ENCODE measurements at places on chromosomes 16 and 17.

- DNase-seq, result no peak
These were observed 30.2 kb downstream of the CACNG5 start for GRCh38 chr17:66865151-66865550.

GRCh38 chr17:69457603-69458002 is 43.1 kb downstream of the MAP2K6 start:
- no peak for DNase-seq

DNA sequence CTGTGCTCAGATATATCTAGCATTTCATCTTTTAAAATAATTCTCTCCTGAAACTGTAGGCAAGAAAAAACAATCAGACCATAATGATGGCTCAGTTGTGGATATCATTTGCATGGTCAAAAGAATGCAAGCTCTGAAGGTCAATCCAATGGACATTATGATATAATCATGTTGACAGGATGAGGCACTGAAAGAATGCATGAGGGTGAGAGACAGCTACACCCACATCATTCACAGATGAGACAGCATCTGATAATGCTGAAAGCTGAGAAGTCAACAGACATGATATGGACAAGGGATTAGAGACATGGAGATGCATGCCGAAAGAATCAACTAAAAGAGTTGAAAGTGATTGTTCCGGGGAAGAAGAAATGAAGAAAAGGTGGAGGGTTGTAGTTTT is 346.4 kb upstream of the CDH5 start:
- no peak for DNase-seq

- DNase-seq, result no peak
These were observed 4.8 kb upstream of the SHISA9 start for GRCh38 chr16:12896562-12896961.

DNA sequence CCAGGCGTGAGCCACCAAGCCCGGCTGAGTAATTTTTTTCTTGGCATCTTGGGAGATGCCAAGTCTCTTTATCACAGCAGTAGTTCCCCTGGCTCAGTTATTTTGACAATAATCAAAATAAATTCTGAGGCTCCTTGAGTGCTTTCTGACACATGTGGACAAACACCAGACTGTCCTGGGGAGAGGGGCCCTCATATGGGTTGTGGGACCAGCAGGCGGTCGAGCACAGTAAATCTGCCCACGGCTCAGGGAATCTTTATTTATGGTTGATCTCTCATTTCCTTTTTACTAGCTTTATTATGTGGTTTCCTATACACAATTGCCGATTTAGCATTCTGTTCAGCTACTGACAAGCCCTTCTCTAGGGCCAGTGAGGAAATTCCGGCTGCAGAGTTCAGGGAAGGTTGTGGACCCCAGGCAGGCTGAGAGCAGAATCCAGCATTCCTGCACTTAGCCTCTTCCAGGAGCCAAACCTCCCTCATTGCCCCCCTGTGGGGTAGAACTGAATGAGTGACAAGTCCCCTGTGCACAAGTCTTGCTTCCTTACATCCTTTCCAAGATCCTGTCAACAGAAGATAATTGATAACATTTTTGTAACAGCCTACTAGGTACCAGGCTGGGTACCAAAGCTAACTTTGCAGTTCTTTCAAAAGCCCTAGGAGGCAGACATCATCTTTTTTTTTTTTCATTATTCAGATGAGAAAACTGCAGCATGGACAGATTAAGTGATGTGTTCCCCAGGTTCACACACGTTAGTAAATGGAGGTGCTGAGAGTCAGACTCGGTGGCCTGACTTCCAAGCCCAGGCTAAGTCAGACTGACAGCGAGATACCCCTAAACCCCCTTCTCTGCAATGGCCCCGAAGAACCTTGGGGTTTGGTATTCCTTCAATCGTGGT is 40.2 kb downstream of the HS3ST3B1 start:
- DNase-seq, result no peak

DNA sequence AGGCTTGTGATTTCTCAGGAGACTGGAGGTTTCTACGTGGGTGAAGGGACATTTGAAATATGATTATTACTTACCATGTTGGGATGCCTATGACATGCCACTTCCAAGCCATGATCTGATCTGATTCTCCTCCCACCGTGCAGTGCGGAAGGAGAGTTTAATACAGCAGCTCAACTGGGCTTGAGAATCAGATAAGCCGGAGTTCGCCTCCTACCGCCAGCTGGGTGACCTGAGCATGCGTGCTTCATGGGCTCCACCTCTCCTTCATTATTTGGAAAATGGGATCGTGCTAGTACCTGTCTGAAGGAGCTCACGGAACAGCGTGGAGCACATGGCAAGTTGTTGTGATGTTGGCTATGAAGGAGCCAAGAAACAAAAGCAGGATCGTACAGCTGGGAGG is 12.4 kb upstream of the TIMP2 start:
- DNase-seq, result no peak

DNA sequence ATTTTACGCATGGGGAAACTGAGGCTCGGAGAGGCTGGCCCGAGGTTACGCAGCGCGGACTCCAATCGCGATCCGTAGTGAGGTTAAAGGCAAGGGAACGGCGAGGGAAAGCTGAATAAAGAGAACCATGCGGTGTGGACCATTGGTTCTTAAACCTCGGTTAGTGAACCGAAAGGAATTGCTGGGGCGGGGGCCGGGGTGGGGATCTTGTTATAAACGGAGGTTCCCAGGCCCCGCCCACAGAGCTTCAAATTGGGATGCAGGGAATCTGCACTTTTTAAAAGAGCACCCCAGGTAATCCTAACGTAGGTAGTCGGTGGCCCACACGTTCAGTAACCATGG is 524 bp downstream of the IQCK start:
- no peak for DNase-seq

DNA sequence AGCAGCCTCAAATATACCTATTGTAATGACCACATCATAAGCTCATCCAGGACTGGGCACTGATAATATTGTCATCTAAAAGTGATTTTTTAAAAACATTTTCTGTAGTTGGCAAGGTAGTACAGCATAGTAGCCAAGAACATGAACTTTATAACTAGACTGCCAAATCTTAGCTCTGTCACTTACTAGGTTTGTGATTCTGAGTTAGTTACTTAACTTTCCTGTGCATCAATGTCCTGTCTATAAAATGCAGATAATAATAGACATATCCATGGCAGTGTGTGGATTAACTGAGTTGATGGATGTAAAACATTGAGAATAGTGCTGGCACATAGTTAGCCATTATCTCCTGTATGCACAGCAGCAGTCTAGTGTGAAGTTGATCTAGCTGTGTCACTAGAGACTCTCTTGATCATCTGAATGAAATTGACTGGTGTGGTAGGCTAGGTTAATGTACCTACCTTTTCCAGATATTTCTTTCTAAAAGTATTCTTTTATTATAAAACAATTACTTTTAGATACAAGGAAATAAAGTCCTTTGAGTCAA is 101.5 kb downstream of the STXBP4 start:
- no peak for DNase-seq

GRCh38 chr16:66370786-66371684 is 4.5 kb downstream of the CDH5 start:
- no peak for DNase-seq

DNA sequence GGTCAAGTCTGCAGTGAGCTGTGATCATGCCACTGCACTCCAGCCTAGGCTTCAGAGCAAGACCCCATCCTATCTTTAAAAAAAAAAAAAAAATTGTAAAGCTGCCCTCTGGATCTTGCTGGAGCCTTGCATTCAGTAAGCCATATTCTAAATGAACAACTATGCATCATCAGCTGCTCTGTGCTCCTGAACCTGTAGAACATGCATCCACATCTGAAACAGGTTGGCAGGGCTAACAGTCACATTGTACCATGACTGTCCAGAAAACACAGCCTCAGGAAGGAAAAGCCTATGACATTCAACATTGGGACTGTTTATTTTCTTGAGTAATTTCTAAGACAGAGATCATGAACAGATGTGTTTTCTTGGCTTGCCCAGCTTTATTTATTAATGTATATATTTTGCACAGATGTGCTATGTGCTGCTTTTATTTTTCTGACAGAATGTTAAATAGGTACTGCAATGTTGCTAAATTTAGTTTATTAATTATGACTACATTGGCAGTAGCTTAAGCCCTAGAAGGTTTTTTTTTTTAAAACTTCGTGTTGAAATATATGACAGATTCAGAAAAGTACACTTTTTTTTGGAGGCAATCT is 19.8 kb downstream of the ACSF2 start:
- no peak for DNase-seq

DNA sequence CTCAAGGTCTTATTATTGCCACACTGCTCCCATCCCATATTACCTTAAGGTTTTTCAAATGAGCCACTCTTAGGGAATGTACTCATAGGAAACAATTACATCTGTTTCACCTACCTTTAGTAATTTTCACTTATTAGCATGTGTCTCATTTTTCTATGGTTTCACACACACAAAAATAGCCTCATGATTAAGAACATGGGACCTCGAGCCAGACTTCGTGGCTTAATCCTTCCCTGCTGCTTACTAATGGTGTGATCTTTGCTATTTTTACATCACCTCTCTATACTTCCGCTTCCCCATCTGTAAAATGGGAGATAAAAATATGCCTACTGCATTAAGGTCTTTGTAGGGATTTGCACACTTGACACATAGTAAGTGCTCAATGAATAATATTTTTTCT is 38.5 kb downstream of the OTOA start:
- no peak for DNase-seq

- DNase-seq, result no peak
These were observed 214.0 kb downstream of the NTN1 start for GRCh38 chr17:9235346-9235745.

GRCh38 chr16:85072947-85073346 is 39.3 kb downstream of the CIBAR2 start:
- DNase-seq, result no peak

- no peak for DNase-seq
These were observed 208.5 kb downstream of the WWOX start for GRCh38 chr16:78307824-78308528.

GRCh38 chr16:62970851-62971250 is 934.6 kb upstream of the CDH8 start:
- no peak for DNase-seq

DNA sequence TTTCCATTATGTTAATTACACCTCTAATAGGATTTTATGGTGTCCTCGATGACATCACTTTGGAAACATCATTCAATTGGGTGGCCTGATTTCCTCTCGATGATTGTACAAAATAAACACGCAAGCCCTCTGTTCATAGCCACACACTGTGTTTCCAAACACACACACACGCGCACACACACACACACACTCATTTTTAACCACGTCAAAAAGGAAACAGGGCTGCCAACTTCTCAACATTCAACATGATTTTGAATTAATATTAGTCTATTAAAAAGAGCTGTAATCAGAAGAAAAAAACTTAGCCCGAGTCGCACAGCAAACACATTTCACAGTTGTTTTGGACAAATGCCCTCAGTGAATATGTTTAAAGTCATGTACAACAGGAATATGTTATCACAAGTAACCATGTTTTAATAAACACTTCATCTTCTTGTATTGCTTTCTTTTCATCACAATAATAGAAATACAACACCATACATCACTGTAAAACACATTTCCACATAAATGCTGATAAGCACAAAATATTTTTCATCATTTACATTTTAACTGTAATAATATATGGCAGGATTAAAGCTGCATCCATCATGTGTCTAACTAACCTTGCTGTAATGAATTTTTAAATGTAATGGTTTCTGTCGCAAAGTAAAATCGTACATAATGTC is 219.1 kb upstream of the IRX3 start:
- no peak for DNase-seq

GRCh38 chr17:72390675-72391508 is 270.1 kb downstream of the SOX9 start:
- DNase-seq, result no peak

DNA sequence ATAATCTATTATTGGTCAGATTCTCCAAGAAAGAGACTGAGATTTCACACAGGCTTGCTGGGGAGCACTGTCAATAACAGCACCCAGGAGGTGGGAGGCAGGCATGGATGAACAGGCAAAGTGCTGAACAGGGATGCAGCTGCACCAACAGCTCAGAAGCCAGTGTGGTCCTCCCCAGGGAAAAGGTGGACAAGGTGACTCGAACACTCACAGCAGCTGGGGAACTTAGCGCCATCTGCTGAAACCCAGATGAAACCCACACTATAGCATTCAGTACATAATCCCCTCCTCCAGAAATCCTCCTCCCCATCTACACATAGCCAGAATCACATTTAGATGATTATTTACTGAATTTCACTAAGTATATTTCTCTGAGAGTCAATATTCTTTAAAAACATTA is 255.2 kb upstream of the WSB1 start:
- no peak for DNase-seq

GRCh38 chr17:69423450-69423849 is 9.0 kb downstream of the MAP2K6 start:
- no peak for DNase-seq

- DNase-seq, result no peak
These were observed 764 bp upstream of the SMURF2 start for GRCh38 chr17:64662774-64663367.

All from anterior cingulate cortex (tissue), 58 donors.